ENCODE measurements at places on chromosomes 11 and 22.

DNA sequence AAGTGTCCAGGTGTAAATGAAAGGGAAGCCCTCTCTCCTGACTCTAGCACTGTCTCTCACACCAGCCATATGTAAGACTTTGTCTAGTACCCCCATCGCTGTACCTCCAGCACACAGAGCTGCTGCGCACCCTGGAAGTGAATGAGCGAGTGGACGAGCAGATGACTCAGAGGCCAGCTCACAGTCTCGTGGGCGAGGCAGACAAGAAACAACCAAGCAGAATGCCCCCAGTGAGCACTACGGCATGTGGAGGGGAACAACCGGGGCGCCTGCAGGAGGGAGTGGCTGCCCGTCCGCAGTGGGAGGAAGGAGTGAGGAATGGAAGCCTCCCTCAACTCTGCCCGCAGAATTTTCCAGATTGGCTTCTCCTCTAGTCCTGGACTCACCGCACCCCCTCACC is 46.4 kb downstream of the MCM5 start:
- DNase-seq: no peak

GRCh38 chr11:45344028-45344427 is 57.9 kb upstream of the SYT13 start:
- DNase-seq: no peak

DNA sequence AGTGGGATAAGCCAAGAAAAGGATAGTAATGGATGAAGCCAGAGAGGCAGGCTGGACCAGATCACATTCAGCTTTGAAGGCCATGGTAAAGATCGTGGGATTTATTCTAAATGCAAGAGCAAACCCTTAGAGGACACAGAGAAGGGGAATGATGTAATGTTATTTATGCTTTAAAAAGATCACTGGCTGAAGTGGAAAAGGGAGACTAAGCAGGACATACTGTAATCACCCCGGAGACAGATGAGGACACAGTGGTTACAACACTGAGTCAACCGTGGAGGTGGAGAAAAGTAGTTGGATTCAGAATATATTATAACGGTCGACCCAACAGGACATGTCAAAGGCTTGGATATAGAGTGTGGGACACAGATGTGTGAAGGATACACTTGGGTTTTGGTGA is 38.5 kb downstream of the CDON start:
- DNase-seq: no peak

DNA sequence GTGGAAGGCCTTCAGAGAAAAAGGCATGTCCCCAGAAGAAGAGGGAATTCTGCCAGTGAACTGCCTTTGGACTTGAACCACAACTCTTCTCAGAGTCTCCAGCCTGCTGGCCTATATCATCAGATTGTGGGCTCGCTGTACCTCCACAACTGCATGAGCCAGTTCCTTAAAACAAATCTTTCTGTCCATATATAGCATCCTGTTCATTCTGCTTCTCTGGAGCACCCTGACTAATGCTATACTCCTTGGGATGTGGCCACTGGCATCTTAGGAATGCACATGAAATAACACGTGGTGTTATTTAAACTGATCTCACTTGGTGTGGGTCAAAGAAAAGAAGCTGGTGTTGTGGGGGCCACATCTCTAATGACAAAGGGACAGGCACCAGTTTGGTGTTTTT is 58.3 kb upstream of the VSTM5 start:
- no peak for DNase-seq

- DNase-seq: no peak
Measured at GRCh38 chr11:100991541-100991940, 138.1 kb downstream of the PGR start.

DNA sequence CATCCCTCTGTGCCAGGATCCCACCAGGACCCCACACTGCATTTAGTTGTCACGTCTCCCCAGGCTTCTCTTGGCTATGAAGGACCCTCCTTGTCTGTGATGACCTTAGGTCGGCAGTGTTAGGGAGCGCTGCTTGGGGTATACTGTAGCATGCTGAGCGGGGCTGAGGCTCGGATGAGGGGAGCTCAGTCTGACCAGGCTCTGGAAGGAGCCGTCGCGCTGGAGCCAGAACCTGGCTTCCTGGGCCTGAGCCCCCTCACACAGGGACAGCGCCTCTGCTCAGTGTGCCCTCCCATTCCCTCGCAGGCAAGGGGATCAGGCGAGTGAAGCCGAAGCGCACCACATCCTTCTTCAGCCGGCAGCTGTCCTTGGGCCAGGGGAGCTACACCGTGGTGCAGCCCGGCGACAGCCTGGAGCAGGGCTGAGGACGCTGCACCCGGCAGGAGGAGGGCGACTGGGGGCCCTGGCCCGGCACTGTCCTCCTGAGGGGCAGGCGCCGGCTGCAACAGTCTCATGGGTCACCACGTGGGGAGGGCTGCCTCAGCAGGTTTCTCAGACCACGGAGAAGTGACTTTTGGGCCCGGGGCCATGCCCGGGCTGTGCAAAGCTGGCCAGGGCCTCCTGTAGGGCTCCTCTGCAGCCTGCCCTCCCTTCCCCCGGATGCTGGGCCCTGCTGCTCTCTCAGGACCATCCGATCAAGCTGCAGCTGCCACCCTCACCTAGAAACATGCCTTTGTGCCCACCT is 11.5 kb upstream of the NEAT1 start:
- DNase-seq: no peak

DNA sequence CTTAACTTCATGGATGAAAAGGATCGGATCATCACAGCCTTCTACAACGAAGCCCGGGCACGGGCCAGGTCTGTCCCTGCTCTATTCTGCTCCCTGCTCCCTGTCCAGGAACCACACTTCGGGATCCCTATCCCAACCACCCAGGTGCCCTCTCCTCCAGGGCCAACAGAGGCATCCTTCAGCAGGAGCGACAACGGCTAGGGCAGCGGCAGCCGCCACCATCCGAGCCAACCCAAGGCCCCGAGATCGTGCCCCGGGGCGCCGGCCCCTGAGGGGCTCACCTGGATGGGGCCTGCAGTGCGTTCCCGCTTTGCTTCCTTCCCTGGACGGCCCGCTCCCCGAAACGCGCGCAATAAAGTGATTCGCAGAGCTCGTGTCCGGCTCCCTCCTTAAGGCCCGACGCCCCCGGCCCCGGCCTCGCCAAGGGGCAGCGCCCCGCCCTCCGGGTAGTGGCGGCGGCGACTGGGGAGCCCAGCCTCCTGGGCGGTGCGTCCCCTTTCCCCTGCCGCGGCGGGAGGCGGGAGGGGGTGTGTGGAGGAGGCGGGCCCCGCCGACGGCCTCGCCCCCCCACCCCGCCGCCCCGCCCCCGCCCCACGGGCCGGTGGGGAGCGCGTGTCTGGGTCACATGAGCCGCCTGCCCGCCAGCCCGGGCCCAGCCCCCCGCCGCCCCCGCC is at the start of gene VEGFB:
Gene VEGFB (plus strand): TSS at position 672 of the 674 bp plus-strand sequence. CDS start 250 bp downstream, outside the sequence.
- DNase-seq: peak; percentile 74

GRCh38 chr11:125157953-125158680 is 6.4 kb upstream of the PKNOX2 start:
- DNase-seq: no peak

GRCh38 chr11:85718991-85719807 is 33.2 kb upstream of the CCDC89 start:
- DNase-seq: no peak

DNA sequence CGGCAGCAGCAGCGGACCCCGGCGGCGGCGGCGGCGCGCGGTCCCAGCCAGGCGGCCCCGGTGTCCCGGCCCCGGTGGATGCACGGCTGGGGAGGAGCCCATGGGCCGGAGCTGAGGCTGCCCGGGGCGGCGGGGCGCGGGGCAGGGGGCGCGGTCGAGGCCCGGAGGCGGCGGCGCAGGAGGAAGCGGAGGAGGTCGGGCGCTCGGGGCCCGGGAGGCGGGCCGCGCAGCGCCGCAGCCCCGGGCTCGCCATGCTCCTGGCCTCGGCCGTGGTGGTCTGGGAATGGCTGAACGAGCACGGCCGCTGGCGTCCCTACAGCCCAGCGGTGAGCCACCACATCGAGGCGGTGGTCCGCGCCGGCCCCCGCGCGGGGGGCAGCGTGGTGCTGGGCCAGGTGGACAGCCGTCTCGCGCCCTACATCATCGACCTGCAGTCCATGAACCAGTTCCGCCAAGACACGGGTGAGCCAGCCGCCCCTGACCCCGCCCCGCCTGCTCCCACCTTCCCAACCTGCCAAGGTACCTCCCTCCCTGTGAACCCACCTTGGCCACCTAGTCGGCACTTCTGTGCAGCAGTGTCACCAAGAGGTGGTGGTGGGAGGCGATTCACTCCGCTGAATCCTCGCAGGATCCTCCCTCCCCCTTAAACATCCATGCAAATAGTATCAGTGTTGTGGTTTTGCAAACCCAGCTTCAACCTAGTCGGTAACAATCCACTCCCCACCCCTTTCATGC is 580 bp downstream of the DTX4 start:
- DNase-seq: no peak

DNA sequence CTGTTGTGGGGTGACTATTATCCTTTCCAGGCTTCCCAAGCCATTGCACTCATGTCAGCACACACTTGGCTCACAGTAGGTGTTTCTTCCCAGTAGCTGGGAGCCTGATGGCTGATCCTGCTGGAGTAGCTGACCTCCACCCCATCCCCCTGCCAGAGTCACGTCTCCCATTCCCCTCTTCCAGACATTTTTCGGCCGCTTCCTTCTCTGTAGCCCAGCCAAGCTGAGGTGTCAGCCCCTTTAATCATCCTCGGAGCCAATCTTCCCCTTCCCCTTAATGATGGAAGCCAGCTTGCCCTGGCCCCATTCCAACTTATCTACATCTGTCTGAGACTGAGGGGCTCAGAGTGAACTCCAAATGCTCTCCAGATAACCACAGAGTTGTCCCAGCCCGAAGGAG is 550.7 kb downstream of the MN1 start:
- DNase-seq: no peak

DNA sequence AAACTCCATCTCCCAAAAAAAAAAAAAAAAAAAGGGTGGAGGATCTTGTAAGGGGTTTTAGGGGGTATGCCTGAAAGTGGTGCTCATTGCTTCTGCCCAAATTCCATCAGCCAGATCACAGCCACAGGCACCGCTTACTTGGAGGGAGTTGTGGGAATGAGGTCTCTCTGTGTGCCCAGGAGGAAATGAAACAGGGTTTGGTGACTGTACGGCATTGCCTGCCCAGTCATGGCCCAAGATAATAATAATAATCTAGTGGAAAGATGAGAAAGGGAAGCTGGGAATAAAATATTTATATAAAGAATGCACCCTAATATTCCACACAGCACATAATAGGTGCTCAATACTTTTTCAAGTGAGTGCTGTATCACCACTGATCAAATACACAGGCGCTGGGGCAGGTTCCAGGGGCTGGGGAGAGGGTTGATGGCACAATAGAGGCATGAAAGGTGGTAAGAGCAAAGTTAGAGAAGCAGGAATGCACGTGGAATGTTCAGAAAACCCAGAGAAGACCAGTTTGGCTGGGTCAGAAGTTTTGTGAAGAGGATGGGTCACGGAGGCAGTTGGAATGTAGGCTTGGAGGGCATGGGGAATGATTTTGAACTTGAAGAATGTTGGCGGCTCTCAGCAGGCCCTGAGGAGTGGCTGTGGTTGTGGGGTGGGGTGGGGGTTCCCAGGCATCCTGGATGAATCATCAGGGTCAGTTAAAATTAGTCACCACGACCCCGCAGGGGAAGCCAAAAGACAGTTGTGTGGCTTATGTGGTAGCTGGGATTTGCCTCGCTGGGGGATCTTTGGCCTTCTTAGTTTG is 12.5 kb upstream of the MB start:
- DNase-seq: peak; percentile 64

DNA sequence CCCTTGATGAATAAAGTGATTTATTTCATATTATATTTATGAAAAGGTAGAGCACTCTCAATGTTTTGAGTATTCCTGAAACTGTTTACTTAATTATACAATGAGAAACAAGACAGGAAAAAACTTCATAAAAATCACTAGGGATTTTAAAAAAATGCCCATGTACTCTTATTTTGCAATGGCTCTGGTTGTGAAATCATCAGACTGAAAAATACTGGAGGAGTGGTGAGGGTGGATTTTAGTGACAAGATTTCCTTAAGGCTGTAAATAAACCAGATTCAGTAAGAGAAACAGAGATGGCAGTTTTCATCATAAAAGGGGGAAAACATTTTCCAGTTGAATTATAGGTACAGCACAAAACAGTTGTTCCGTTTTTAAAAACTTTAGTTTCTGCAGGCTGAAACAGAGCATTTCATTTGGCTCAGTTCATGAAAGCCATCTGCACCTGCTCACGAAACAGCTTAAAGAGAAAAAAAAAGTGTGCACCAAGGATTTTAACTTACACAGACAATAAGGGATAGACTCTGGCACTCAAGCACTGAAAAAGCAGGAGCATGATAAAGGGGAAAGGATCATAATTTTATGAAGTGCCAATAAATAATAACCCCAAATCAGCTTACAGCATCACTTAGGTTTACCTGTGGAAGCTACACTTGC is 100.7 kb downstream of the MAML2 start:
- no peak for DNase-seq

GRCh38 chr11:28874706-28875105 is 766.5 kb downstream of the METTL15 start:
- DNase-seq: no peak
